ENCODE measurements at places on chromosomes 5 and 9. TPM values are rescaled to one million over a fixed set of nuclear protein-coding genes. Genes with fewer than 3 reads are reported as not detected.

- H3K4me1 ChIP-seq = peaks cover 58% of the 10 kb centered on the region
- DNase-seq = peak; percentile 92
- H3K4me3 ChIP-seq = peak within 1 kb of the TSS; percentile 66
- no peaks in the 10 kb centered on the region for H3K36me3 ChIP-seq
- peak within 1 kb of the TSS; percentile 94 for H3K27ac ChIP-seq
- H3K27me3 ChIP-seq = no peaks in the 10 kb centered on the region
Measured at GRCh38 chr9:124257844-124258606, at the start of gene NEK6. TSS of gene NEK6 (plus strand) at chr9:124257949. CDS start at chr9:124301965, 44,016 bp downstream.

DNA sequence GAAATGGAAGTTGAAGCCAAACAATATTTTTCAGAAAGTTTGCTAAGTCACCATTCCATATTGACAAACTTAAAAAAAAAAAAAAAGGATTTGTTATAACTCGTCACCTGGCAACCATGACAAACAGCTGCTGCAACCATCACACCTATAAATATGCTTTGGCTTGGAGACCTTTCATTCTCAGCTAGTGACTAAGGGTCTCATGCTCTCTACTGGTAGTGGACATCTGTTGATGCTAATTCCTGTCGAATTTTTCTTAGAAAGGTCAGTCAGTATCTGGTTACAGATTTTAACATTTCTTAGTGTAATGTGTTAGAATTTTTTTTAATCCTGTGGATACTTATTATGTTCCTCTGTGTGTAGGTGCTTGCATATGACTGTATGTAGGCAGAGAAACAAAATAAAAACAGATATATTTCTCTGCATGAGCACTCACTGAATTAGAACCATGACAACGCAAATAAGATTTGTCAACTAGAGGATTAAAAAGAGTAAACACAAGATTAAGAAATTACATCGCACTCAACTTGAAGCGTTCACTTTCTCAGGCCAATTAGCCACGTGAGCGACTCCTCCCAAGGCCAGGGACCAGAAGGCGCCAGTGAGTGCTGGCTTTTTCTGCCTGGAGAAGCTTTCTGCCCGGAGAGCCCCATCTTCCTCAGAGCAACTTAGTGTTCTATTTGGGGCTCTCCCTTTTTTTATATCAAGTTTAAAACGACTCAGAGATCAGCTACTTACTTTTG is 27.0 kb upstream of the ZNF622 start:
- no peaks in the 10 kb centered on the region for H3K36me3 ChIP-seq
- H3K27me3 ChIP-seq = no peaks in the 10 kb centered on the region
- peak overlapping the region; percentile 44 for H3K27ac ChIP-seq
- peaks cover 7% of the 10 kb centered on the region for H3K4me1 ChIP-seq
- H3K4me3 ChIP-seq = no peak overlapping the region

GRCh38 chr5:168676501-168676900 is 97.3 kb upstream of the PANK3 start:
- no peaks in the 10 kb centered on the region for H3K27me3 ChIP-seq
- H3K4me1 ChIP-seq = no peaks in the 10 kb centered on the region
- no peak overlapping the region for H3K4me3 ChIP-seq

DNA sequence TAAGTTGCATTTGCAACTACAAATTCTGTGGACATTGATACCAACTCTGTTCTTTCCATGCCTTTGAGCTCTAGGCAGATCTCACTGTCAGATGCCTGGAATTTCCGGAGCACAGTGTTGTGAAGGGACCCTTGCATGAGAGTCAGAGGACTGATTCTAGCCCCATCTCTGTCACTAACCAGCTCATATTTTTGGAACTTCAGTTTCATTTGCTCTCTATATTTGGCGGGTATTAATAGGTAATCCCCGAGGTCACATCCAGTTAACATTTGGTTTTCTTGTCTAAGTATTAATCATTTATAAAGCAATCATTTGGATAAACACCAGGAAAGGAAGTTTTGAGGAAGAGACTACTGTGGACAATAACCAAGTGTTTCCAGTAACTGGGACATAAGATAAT is 115.7 kb downstream of the MAN2A1 start:
- DNase-seq = no peak
- no peaks in the 10 kb centered on the region for H3K4me1 ChIP-seq
- H3K36me3 ChIP-seq = peaks cover 12% of the 10 kb centered on the region
- no peak overlapping the region for H3K4me3 ChIP-seq
- H3K27ac ChIP-seq = no peak overlapping the region

DNA sequence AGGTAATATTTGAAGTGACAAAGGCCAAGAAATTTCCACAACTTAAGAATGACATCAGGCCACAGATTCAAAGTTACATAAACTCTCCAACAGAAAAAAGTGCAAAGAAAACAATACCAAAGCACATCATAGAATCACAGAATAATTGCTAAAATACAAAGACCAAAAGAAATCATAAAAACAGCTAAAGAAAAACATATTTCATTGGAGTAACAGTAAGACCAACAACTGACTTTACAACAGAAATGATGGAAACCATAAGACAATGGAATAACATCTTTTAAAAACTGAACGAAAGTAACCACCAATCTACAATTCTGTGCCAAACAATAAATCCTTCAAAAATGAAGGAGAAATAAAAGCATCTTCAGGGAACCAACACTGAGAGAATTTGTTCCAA is 38.3 kb downstream of the ZDHHC21 start:
- DNase-seq = no peak
- H3K36me3 ChIP-seq = no peaks in the 10 kb centered on the region
- no peaks in the 10 kb centered on the region for H3K27me3 ChIP-seq
- no peak overlapping the region for H3K27ac ChIP-seq

DNA sequence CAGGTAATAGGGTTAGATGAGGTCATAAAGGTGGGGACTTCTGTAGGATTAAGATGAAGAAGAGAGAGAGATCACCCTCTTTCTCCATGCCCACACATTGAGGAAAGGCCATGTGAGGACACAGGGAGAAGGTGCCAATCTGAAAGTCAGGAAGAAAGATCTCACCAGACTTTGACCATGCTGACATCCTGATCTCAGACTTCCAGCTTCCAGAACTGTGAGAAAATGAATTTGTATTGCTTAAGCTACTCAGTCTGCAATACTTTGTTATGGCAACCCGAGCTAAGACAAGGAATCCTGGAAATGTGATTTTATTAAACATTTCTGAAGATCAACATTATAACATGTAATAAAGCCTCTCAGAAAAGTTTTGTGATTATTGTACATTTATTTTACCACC is 3.5 kb upstream of the CSNK1G3 start:
- H3K27ac ChIP-seq = no peak overlapping the region
- H3K27me3 ChIP-seq = no peaks in the 10 kb centered on the region
- no peak for DNase-seq
- H3K4me1 ChIP-seq = peaks cover under 1% of the 10 kb centered on the region
- H3K36me3 ChIP-seq = no peaks in the 10 kb centered on the region
- H3K4me3 ChIP-seq = no peak overlapping the region

DNA sequence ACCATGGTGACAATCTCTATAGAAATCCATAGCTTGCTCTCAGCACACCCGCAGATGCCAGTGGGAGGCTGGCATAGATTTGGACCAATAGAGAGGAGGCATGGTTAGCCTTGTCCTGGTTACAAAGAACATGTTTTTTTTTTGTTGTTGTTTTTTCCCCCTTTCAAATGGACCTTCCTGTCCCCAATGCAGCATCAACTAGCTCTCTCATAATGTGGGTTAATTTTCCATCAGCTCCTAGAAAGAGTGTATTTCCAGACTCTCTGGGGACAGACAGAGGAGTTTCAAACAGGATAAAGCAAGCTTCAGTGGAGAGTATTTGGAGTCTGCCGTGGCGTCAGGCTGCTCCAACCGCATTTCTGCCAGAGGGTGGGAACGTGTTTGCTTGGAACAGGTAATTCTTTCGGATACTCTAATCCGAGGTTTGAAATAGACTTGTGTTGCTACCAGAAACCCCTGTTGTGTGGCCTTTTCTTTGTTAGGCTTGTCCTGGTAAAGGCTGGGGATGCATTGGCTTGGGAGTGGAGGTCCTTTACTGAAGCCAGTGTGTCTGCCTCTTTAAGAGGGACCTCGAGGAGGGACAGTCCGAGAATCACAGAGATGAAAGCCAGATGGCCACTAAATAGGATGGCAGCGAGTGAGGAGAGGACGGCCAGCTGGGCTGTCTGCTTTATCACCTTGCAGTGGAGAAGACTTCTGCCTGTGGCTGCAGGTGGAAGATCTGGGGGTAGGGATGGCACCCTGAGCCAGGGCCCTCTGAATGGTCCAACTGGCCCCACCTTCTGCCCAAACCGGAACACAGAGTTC is 130.5 kb upstream of the CPEB4 start:
- DNase-seq = no peak
- H3K4me3 ChIP-seq = no peak overlapping the region
- no peaks in the 10 kb centered on the region for H3K36me3 ChIP-seq
- H3K27ac ChIP-seq = no peak overlapping the region
- no peaks in the 10 kb centered on the region for H3K27me3 ChIP-seq
- no peaks in the 10 kb centered on the region for H3K4me1 ChIP-seq

DNA sequence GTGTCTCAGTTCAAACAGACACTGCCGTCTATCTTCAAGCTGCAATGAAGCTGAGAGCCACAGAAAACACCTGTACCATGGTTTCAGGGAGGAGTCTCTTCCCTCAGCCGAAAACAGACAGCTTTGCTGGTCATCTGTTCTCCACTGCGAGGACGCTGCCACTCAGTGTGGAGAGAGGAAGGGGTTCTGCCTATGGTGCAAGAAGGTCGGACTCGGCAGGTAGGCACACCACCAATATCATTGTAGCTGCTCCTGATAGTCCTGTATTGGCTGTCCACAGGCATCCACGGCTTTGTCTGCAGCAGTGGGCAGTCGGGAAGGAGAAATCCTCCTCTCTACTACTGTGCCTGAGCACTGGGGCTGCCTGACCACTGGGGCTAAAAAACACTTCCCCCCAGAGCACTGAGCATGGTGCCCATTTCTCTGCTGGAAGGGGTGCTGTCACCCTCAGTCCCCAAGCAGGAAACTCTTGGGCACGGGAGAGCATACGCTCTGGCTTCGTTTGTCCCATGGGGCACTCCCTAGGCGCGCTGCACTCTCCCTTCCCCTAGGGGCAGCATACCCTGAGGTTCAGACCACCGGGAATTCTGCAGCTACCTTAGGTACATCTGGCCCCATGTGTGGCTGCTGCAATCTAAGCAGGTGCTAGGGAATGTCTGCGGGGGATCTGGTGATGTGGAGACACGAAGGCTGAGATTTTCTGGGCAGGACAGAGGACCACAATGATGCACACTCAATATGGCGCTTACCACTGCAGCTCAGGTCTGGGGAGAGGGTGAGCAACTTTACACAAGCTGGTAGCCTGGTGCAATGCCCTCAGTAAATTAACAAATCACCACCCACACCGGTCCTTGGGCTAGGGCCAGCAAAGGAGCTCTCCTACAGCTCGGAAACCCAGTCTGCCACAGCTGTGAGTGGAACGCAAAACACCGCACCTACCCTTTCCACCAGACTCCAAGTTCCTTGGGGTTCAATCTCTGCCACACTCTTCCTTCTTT is 880.9 kb upstream of the SEMA6A start:
- no peaks in the 10 kb centered on the region for H3K27me3 ChIP-seq
- no peaks in the 10 kb centered on the region for H3K4me1 ChIP-seq
- no peaks in the 10 kb centered on the region for H3K36me3 ChIP-seq
- no peak for DNase-seq
- H3K4me3 ChIP-seq = peak overlapping the region; percentile 3

GRCh38 chr5:59420596-59420995 is 472.9 kb downstream of the PDE4D start:
- H3K4me3 ChIP-seq = no peak overlapping the region
- H3K4me1 ChIP-seq = no peaks in the 10 kb centered on the region
- no peaks in the 10 kb centered on the region for H3K36me3 ChIP-seq
- no peak for DNase-seq
- H3K27me3 ChIP-seq = no peaks in the 10 kb centered on the region

- H3K27ac ChIP-seq = no peak overlapping the region
- no peaks in the 10 kb centered on the region for H3K4me1 ChIP-seq
- no peak for DNase-seq
- no peaks in the 10 kb centered on the region for H3K36me3 ChIP-seq
- no peak overlapping the region for H3K4me3 ChIP-seq
- no peaks in the 10 kb centered on the region for H3K27me3 ChIP-seq
Measured at GRCh38 chr5:80834710-80835109, 125.5 kb upstream of the RASGRF2 start.

DNA sequence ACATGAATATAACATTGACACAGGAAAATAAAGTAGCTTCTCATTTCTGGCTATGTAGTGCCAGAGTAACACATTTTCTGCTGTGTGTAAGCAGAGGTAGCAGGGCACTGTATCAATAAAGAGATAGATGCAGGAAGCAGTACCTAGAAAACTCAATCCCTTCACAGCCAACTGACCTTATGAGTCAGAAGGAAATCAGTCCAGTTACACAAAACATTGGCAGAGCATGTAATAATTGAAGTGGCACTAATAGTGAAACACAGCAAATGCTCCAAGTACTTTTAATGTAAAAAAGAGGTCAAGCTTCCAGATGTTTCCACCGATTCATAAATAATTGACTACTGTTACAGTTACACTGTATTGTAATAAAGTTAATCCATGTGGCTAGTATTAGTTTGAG is 706.6 kb downstream of the EFNA5 start:
- no peak overlapping the region for H3K27ac ChIP-seq
- no peaks in the 10 kb centered on the region for H3K4me1 ChIP-seq
- no peaks in the 10 kb centered on the region for H3K27me3 ChIP-seq
- no peaks in the 10 kb centered on the region for H3K36me3 ChIP-seq
- no peak for DNase-seq

DNA sequence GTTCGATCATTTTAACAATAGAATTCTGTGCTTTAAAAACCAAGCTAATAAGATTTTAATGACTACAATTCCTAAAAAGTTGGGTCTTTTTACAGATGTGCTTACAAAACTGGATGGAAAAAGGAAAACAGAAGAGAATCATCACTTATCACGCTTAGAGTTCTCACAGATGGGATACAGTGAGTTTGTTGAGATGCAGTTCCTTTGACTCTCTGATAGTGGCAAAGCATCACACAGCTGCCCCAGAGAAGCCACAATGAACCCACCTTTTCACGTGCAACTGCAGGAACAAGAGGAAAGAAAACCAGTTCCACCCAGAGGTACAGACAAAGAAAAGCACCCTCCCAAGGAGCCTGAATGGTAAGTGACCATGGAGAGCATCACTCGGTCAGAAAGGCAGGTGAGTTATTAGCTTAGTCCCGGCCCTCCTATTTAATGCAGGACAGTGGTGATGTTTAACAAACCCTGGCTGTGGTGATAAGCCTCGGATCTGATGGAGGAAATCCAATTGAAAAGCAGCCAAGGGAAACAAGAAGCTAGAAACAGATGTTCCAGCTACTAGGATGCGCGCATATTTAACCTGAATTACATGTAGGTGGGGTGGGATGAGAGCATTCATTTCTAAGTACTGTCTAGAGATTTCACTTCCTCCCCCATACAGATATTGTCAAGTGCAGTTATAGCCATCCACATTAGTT is 167.7 kb downstream of the TARS1 start:
- no peak overlapping the region for H3K27ac ChIP-seq
- no peaks in the 10 kb centered on the region for H3K27me3 ChIP-seq
- H3K4me1 ChIP-seq = no peaks in the 10 kb centered on the region
- DNase-seq = no peak
- no peaks in the 10 kb centered on the region for H3K36me3 ChIP-seq
- H3K4me3 ChIP-seq = no peak overlapping the region

- DNase-seq = no peak
- H3K27me3 ChIP-seq = no peaks in the 10 kb centered on the region
- H3K4me1 ChIP-seq = no peaks in the 10 kb centered on the region
- no peak overlapping the region for H3K4me3 ChIP-seq
- no peaks in the 10 kb centered on the region for H3K36me3 ChIP-seq
Measured at GRCh38 chr9:36924071-36924470, 110.0 kb downstream of the PAX5 start.

The HTR1A gene
- not detected for polyA plus RNA-seq

The CBY3 gene
- polyA plus RNA-seq = 0.71 TPM

The WNT8A gene
- polyA plus RNA-seq = not detected

The SUSD3 gene
- polyA plus RNA-seq = 4.0 TPM

The AFAP1L1 gene
- polyA plus RNA-seq = 40.0 TPM

The TBC1D2 gene
- polyA plus RNA-seq = 20.8 TPM

The PRSS3 gene
- polyA plus RNA-seq = not detected
